Calu3 (cell line): ENCODE measurements at places on chromosomes 1 and 21. TPM values are rescaled to one million over a fixed set of nuclear protein-coding genes. Genes with fewer than 3 reads are reported as not detected.
A peak's percentile ranks its signal among the peaks of the same experiment; 100 is the strongest.

GRCh38 chr1:7651203-7651602 lies 119.9 kb upstream of the VAMP3 start:
- no peak overlapping the region for H3K27ac ChIP-seq
- no peaks in the 10 kb centered on the region for H3K4me1 ChIP-seq
- peaks cover 27% of the 10 kb centered on the region for H3K27me3 ChIP-seq
- DNase-seq: no peak

DNA sequence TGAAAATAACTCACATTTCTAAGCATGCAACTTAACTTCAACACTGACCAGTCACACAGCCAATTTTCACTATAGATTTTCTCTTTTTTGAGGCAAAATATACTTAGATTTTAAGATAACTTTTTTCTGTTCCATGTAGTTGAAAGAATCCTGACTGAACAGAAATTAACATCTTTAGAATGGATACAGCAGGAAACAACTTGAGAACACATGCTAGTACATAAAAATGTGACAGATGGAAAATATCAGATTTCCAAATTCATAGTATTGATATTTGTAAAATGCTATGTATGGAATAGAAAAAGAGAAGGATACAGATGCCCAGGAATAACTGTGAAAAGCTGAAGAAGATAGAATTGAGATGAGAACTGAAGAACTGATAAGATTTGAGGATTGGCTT lies 1270.6 kb downstream of the KCNT2 start:
- no peak overlapping the region for H3K4me3 ChIP-seq
- H3K27ac ChIP-seq: no peak overlapping the region
- DNase-seq: no peak
- H3K36me3 ChIP-seq: no peaks in the 10 kb centered on the region

DNA sequence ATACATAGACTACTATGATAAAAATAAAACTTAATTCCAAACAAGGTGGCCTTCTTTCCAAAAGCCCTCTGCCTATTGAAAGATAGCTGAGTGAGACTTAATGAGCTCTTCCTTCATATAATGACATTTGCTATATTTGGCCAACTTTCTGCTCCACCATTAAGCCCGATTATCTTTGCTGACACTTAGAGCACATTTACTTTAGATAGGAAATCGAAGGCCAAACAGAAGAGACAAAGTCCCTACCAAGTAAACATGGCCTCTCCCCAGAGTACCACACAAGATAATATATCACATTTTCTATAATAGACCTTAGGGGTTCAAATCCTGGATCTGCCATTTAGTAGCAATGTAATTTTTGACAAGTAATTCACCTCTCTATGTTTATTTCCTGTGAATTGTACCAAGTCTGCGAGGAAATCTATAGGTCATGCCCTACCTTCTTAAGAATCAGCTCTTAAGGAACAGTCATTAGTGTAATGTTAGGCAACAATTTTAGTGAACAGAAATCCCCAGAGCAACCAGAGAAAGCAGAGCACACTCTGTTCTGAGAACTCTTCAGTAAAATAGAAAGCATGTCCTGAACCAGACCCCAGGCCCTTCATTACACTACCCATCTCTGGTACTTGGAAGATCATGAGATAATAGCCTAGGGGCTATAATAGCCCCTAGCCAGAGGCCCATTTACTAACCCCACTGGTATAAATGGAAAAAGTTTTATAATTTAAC lies 17.3 kb upstream of the COA6 start:
- no peaks in the 10 kb centered on the region for H3K27me3 ChIP-seq
- peak overlapping the region; percentile 57 for H3K27ac ChIP-seq
- peak overlapping the region; percentile 79 for H3K4me3 ChIP-seq
- no peak for DNase-seq
- peaks cover 7% of the 10 kb centered on the region for H3K36me3 ChIP-seq
- peaks cover 13% of the 10 kb centered on the region for H3K4me1 ChIP-seq

GRCh38 chr21:25254491-25255174 lies 352.6 kb downstream of the MRPL39 start:
- DNase-seq: no peak
- H3K4me1 ChIP-seq: no peaks in the 10 kb centered on the region
- H3K36me3 ChIP-seq: no peaks in the 10 kb centered on the region
- H3K27ac ChIP-seq: no peak overlapping the region

KLHDC9 gene
- total RNA-seq: 5.3 and 7.0 TPM in 2 replicates

GRCh38 chr1:33925586-33925985 lies 61.7 kb downstream of the HMGB4 start:
- no peaks in the 10 kb centered on the region for H3K36me3 ChIP-seq
- no peaks in the 10 kb centered on the region for H3K27me3 ChIP-seq
- H3K4me1 ChIP-seq: no peaks in the 10 kb centered on the region
- no peak overlapping the region for H3K27ac ChIP-seq

GRCh38 chr1:165075725-165076370 lies 280.7 kb downstream of the LMX1A start:
- H3K27me3 ChIP-seq: peaks cover 16% of the 10 kb centered on the region
- H3K4me3 ChIP-seq: no peak overlapping the region
- DNase-seq: peak; percentile 48
- no peak overlapping the region for H3K27ac ChIP-seq
- H3K4me1 ChIP-seq: no peaks in the 10 kb centered on the region
- H3K36me3 ChIP-seq: no peaks in the 10 kb centered on the region

RXFP4 gene
- total RNA-seq: not detected in 2 replicates

GRCh38 chr1:31663622-31664452 lies 19.2 kb upstream of the PEF1 start:
- peak; percentile 78 for DNase-seq
- peaks cover 42% of the 10 kb centered on the region for H3K27me3 ChIP-seq
- peaks cover 7% of the 10 kb centered on the region for H3K36me3 ChIP-seq

NPL gene
- 5.0 and 6.9 TPM in 2 replicates for total RNA-seq

AGT gene
- 27.5 and 49.6 TPM in 2 replicates for total RNA-seq

DNA sequence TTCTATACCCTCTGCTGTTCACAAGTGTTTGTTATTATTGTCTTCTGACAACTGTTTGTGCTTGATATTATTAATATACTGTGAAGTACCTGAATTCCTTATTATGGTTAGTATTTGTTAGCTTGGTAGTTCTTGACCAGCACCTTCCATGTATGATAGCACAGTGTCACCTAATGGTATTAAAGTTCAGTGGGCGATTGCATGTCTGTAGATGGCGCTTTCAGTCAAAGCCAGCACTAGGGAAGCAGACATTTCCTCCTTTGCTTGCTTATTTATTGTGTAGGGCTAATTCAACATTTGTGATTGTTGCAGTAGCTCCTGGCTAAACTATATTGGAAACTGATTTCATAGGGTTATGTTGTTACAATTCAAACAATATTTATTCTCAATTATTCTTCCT lies 218.0 kb downstream of the ZP4 start:
- peaks cover 19% of the 10 kb centered on the region for H3K4me1 ChIP-seq
- no peaks in the 10 kb centered on the region for H3K27me3 ChIP-seq
- no peaks in the 10 kb centered on the region for H3K36me3 ChIP-seq
- no peak overlapping the region for H3K27ac ChIP-seq
- no peak overlapping the region for H3K4me3 ChIP-seq
- peak; percentile 47 for DNase-seq

DNA sequence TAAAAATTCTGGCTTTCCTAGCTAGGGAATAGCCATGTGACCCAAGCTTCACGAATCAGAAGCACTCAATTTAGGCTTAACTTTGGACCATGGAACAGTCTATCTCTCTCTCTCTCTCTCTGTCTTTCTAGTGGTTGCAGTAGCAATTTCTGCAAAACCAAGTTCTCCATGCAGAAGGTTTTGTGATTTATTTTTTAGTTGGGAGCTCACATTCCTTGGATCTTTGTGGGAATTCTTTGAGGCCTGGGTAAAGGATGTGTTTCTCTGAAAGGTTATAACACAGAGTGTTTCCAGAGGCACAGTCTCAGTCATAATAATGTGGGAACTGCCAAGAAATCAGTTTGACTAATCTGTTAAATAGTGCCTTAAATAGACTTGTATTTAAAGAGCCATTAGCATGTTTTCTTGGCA lies 112.3 kb upstream of the COL11A1 start:
- no peak for DNase-seq
- no peak overlapping the region for H3K4me3 ChIP-seq

- H3K27ac ChIP-seq: peak overlapping the region; percentile 79
- H3K36me3 ChIP-seq: no peaks in the 10 kb centered on the region
- no peak for DNase-seq
- H3K4me1 ChIP-seq: peaks cover 70% of the 10 kb centered on the region
- no peaks in the 10 kb centered on the region for H3K27me3 ChIP-seq
Observed at GRCh38 chr21:14869984-14870852, 194.6 kb downstream of the NRIP1 start.

- no peaks in the 10 kb centered on the region for H3K36me3 ChIP-seq
- DNase-seq: no peak
- peaks cover 97% of the 10 kb centered on the region for H3K27me3 ChIP-seq
- peaks cover 8% of the 10 kb centered on the region for H3K4me1 ChIP-seq
Observed at GRCh38 chr1:166971252-166971651, 4.1 kb downstream of the ILDR2 start.

GRCh38 chr1:208631506-208631905 lies 387.3 kb upstream of the PLXNA2 start:
- no peak for DNase-seq
- H3K36me3 ChIP-seq: no peaks in the 10 kb centered on the region
- no peaks in the 10 kb centered on the region for H3K4me1 ChIP-seq
- no peak overlapping the region for H3K4me3 ChIP-seq
- no peak overlapping the region for H3K27ac ChIP-seq
- H3K27me3 ChIP-seq: peaks cover 56% of the 10 kb centered on the region

DNA sequence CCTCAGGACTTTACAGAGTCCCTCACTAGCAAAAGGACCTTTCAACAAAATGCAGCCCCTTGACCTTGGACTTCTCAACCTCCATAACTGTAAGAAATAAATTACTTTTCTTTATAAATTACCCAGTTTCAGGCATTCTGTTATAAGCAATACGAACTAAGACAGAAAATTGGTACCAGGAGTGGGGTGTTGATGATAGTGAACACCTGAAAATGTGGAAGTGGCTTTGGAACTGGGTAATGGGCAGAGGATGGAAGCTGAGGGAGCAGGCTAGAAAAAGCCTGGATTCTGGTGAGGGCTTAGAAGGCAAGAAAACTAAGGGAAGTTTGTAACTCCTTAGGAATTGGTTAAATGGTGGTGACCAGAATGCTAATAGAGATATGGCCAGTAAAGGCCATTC lies 46.8 kb downstream of the DSCAM start:
- no peaks in the 10 kb centered on the region for H3K27me3 ChIP-seq
- no peak for DNase-seq
- no peaks in the 10 kb centered on the region for H3K4me1 ChIP-seq
- H3K4me3 ChIP-seq: no peak overlapping the region
- H3K36me3 ChIP-seq: no peaks in the 10 kb centered on the region

- H3K27me3 ChIP-seq: no peaks in the 10 kb centered on the region
- no peak overlapping the region for H3K4me3 ChIP-seq
- no peaks in the 10 kb centered on the region for H3K36me3 ChIP-seq
- no peak for DNase-seq
- H3K27ac ChIP-seq: no peak overlapping the region
Observed at GRCh38 chr1:188872376-188872775, 1605.3 kb downstream of the BRINP3 start.

- H3K27me3 ChIP-seq: peaks cover 95% of the 10 kb centered on the region
- no peak overlapping the region for H3K27ac ChIP-seq
- no peak for DNase-seq
- H3K4me1 ChIP-seq: no peaks in the 10 kb centered on the region
- no peaks in the 10 kb centered on the region for H3K36me3 ChIP-seq
Observed at GRCh38 chr1:213980906-213981305, 6.9 kb upstream of the PROX1 start.

- peak overlapping the region; percentile 78 for H3K27ac ChIP-seq
- peaks cover 10% of the 10 kb centered on the region for H3K36me3 ChIP-seq
- peak overlapping the region; percentile 35 for H3K4me3 ChIP-seq
- no peak for DNase-seq
Observed at GRCh38 chr1:115713906-115714305, 54.6 kb downstream of the CASQ2 start.

CLDN17 gene
- total RNA-seq: not detected in 2 replicates

DNA sequence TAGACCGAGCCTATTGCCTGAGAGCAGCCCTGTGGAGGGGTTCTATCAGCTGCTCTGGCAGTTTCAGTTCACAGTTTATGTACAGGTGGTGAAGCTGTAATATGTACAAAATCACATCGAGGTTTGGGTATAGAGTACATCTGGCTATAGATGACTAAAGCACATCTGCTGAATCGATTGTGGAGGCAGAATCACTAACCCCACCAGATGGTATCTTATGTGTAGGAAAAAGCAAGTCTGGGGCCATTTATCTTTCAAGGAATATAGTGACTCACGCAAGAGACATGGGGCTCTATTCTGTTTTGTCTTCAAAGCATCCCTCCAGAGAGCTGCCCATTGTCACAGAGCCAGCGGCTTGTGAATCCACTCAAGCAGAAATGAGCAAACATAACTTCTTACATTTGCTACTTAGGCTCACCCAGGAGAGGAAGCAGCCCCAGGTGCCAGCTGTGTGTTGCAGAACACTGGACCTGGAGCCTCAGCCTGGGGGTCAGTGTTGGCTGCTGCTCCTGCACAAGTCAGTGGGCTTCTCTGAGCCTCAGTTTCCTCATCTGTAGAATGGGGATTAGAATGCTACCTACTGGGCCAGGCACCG lies 21.3 kb downstream of the MIIP start:
- no peak for DNase-seq
- H3K27me3 ChIP-seq: no peaks in the 10 kb centered on the region
- H3K36me3 ChIP-seq: no peaks in the 10 kb centered on the region

- no peak overlapping the region for H3K27ac ChIP-seq
- no peak overlapping the region for H3K4me3 ChIP-seq
- DNase-seq: no peak
- no peaks in the 10 kb centered on the region for H3K4me1 ChIP-seq
- no peaks in the 10 kb centered on the region for H3K27me3 ChIP-seq
Observed at GRCh38 chr1:74474585-74474984, 37.8 kb downstream of the LRRC53 start.

U2AF1 gene
- 22.9 and 24.1 TPM in 2 replicates for total RNA-seq

RAD54L gene
- total RNA-seq: 22.5 and 25.2 TPM in 2 replicates

DNA sequence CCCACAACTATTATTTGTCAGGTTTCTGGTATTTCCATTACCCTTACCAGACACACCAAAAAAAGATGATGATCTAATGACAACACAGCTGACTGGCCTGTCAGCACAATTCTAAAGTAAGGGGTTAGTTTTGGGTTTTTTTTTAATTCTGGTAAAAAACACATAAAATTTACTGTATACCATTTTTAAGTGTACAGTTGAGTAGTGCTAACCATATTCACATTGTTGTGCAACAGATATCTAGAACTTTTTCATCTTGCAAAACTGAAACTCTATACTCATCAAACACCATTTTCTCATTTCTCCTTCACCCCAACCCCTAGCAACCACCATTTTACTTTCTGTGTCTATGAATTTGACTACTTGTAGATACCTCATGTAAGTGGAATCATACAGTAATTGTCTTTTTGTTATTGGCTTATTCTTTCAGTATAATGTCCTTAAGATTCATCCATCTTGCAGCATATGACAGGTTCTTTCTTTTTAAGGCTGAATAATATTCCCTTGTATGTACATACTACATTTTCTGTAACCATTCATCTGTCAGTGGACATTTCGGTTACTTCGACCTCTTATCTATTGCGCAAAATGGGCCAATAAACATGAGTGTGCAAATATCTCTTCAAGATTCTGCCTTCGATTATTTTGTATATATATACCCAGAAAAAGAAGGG lies 29.8 kb downstream of the ARNT start:
- no peak overlapping the region for H3K27ac ChIP-seq
- H3K27me3 ChIP-seq: no peaks in the 10 kb centered on the region
- no peak overlapping the region for H3K4me3 ChIP-seq
- no peaks in the 10 kb centered on the region for H3K36me3 ChIP-seq
- H3K4me1 ChIP-seq: no peaks in the 10 kb centered on the region

GRCh38 chr1:67700692-67701410 lies 15.8 kb downstream of the GADD45A start:
- peak overlapping the region; percentile 4 for H3K4me3 ChIP-seq
- no peaks in the 10 kb centered on the region for H3K27me3 ChIP-seq
- peak overlapping the region; percentile 73 for H3K27ac ChIP-seq
- peaks cover 15% of the 10 kb centered on the region for H3K4me1 ChIP-seq
- DNase-seq: peak; percentile 44

POU3F1 gene
- total RNA-seq: not detected in 2 replicates

C1QB gene
- total RNA-seq: not detected in 2 replicates
